Body of pancreas (tissue), 4 donors: ENCODE measurements at places on chromosomes 4 and X. TPM values are rescaled to one million over a fixed set of nuclear protein-coding genes. Genes with fewer than 3 reads are reported as not detected.

GRCh38 chr4:39045827-39046221 lies 13.6 kb upstream of the TMEM156 start:
- DNase-seq: no peak
- H3K4me1 ChIP-seq: peaks cover 18% of the 10 kb centered on the region
- no peaks in the 10 kb centered on the region for H3K27me3 ChIP-seq
- H3K4me3 ChIP-seq: peak overlapping the region; percentile 38
- no peaks in the 10 kb centered on the region for H3K36me3 ChIP-seq

- H3K4me1 ChIP-seq: no peaks in the 10 kb centered on the region
- H3K36me3 ChIP-seq: no peaks in the 10 kb centered on the region
- H3K27ac ChIP-seq: no peak overlapping the region
- H3K27me3 ChIP-seq: no peaks in the 10 kb centered on the region
These were observed 17.8 kb upstream of the TENM3 start for GRCh38 chr4:182225257-182225852.

DNA sequence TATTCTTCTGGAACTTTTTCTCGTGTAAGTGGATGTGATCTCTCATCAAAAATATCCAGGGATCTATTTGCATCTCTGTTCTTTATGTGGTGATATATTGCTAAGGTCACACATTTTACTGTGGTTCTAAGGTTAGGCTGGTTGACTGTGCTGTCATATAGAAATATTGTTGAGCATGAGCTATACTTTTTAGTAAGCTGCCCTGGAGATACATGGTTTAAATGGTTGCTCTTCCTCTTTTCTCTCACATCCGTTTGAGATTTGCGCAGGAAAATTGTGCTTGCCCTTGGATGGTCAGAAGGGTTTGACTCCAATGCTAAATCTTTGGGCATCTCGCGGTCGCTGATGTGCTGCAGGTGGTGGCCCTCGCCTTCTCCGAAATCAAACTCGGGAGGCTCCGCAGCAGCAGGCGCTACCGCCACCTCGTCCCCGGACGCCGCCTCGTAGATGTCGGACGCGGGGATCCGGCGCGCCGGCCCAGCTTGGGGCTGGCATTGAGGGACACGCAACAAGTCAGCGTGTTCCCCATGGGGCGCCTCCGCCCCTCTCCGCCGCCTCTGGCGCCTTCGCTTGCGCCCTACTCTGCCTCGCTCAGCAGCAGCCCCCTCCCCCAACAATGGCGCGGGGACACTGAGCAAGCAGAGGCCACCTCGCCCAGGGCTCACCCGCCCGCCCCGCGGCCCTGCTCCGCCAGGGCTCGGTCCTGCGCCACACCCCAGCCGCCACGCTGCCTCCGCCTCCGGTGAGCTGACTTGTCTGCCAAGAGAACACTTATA lies 154.5 kb downstream of the MSN start:
- no peak overlapping the region for H3K4me3 ChIP-seq
- H3K36me3 ChIP-seq: no peaks in the 10 kb centered on the region
- no peak overlapping the region for H3K27ac ChIP-seq
- H3K4me1 ChIP-seq: no peaks in the 10 kb centered on the region
- no peak for DNase-seq

Gene ZNF182
- 5.3 TPM for total RNA-seq

Gene TMEM192
- 13.5 TPM for total RNA-seq

Gene PRKG2
- 2.9 TPM for total RNA-seq
